Epithelial cell of prostate (primary cell): ENCODE measurements at places on chromosomes 11 and 22.

- no peak for DNase-seq
These were observed 2.8 kb downstream of the PDXP start for GRCh38 chr22:37661160-37661924.

GRCh38 chr22:35717572-35717971 is at the start of gene APOL5:
Gene APOL5, plus strand, starts transcription at chr22:35717872. Its CDS starts 0 bp downstream, at chr22:35717872.
- DNase-seq: no peak

GRCh38 chr22:48105259-48105658 is 1342.8 kb downstream of the TBC1D22A start:
- no peak for DNase-seq

DNA sequence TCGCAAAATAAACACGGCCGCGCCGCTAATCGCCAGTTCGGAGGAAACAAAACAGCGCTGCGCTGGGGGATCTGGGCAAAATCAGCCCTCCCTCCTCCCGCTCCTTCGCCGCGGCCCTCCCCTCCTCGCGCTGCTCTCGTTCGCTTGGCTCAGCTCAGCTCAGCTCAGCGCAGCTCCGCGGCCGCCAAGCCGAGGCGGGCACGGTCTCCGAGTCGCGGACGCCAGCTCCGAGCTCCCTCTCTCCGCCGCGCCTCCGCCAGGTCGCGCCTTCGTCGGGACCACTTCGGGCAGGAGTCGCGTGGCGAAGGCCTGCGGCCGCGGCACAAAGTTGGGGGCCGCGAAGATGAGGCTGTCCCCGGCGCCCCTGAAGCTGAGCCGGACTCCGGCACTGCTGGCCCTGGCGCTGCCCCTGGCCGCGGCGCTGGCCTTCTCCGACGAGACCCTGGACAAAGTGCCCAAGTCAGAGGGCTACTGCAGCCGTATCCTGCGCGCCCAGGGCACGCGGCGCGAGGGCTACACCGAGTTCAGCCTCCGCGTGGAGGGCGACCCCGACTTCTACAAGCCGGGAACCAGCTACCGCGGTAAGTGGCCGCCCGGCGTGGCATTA is at the start of gene SPON1:
Gene SPON1, plus strand, starts transcription at position 162 of the 607 bp plus-strand sequence. Its CDS starts 182 bp downstream, at position 344.
- no peak for DNase-seq
